ENCODE measurements at places on chromosomes 2 and 18.

DNA sequence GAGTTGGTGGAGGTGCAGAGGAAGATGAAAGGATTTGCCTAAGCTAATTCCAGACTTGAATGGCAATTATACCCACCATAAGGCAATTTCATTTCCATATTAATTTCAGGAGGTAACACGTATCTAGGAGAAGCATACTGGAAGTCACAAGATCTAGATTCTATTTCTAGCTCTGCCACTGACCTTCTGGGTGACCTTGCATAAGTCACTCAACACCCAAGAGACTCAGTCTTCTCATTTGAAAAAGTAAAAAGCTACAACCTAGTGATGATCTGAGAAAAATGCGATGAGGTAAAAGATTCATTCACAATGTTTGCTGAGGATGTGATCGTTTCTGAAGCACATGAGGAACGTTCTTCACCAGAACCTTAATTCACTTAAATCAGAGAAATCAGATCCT, 55.9 kb downstream of the GRB14 start:
- no peak for DNase-seq

DNA sequence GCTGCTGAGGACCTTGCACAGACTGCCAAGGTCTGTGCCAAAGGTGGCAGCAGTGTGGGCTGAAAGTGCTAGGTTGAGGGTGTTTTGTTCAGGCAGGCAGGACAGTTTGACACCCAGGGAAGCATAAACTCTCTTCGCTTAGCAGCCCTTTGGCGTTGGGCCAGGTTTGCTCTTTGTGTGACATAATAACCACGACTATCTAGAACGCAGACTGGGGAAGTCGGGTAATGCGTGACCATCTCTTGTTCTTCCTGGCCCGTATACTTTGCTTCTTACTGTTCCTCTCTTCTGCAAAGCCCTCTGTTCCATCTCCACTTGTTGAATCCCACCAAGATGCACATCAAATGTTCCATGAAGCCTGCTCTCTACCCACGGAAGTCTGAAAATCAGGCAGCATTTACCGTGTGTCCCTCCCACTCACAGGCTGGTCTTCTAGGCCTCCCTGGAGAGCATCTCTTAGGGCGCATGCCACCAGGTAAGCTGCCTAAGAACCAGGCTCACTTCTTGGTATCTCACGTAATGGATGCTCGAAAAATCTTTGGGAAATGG, 96.7 kb upstream of the LMAN1 start:
- DNase-seq, result no peak

DNA sequence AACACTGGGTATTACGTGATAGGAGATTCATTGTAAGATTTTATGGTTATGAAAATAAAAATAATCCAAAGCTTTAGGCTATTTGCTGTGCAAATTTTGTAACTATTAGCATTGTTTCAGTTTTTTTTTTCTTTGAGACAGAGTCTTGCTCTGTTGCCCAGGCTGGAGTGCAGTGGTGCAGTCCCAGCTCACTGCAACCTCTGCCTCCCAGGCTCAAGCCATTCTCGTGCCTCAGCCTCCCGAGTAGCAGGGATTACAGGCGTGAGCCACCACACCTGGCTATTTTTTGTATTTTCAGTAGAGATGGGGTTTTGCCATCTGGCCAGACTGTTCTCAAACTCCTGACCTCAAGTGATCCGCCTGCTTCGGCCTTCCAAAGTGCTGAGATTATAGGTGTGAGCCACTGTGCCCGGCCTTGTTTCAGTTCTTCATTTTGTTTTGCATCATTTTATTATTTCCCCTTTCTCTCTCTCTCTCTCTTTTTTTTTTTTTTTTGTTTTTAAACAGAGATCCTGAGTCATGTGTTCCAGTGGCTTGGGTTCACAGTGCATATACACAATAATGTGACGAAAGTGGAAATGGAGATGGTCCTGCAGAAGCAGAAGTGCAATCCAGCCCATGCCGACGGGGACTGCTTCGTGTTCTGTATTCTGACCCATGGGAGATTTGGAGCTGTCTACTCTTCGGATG, 25.8 kb downstream of the CASP10 start:
- no peak for DNase-seq

DNA sequence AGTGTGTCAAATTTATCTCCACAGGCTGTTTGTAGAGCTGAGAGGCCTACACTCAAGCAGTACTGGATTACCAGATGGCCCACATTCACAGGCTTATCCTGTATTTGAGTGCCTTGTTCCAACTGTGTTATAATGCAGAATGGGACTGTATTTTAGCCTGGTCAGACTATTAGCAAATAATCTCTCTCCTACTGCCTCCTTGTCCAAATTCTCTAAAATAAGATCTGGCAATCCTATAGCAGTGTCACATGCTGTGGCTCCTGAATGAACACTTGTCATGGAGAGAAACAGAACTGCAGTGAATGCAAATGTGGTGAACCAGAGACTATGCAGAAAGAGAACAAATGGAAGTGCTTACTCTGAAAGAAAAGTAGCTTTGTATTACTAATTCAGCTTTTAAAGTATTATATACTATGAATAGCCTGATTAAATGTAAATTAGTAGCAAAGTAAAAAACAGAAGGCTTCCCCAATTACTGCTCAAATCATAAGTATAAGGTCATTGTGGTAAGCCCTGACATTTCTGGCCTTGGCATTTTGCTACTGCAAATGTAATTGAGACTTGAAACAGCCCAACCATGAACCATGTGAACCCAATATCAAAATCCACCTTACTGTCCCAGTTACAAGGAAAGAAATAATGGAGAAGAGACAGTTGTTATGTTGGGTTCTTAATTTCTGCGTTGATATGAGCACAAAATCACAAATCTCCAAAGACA, 80.0 kb downstream of the MAP4K3 start:
- DNase-seq, result no peak

DNA sequence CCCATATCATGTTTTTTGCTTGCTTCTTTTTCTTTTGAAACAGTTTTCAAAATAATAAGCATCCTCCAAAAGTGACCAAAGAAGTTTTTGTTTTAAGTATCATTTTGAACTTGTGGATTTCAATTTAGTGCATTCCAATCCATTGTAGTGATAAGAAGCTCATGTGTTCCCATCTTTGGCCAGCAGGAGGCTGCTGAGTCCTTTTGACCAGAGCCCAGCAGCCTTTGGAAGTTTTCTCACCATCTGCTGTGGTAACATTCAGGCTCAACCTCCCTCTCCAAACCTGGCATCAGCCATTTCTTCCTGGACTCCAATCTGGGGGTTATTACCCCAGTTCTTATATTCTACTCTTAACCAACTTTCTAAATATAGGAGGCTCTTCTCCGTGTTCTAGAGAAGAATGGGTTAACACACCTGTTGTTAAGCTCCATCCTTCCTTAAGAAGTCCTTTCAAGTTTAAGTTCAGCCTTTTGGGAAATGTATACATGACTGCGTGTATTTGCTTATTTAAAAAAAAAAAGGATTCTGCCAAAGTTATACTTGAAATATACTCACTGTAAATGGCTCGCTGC, 39.0 kb upstream of the MAL start:
- no peak for DNase-seq

DNA sequence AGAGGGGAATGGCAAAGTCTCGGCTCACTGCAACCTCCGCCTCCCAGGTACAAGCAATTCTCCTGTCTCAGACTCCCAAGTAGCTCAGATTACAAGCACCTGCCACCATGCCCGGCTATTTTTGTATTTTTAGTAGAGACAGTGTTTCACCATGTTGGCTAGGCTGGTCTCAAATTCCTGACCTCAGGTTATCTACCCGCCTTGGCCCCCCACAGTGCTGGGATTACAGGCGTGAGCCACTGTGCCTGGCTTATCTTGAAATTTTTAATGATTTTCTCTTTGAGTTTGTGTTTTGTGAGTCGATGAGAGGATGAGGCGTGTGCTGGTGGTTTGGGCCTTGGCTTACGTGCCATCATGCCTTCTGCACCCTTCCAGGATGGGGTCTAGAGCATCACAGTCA, 101.3 kb upstream of the ST3GAL5 start:
- no peak for DNase-seq

DNA sequence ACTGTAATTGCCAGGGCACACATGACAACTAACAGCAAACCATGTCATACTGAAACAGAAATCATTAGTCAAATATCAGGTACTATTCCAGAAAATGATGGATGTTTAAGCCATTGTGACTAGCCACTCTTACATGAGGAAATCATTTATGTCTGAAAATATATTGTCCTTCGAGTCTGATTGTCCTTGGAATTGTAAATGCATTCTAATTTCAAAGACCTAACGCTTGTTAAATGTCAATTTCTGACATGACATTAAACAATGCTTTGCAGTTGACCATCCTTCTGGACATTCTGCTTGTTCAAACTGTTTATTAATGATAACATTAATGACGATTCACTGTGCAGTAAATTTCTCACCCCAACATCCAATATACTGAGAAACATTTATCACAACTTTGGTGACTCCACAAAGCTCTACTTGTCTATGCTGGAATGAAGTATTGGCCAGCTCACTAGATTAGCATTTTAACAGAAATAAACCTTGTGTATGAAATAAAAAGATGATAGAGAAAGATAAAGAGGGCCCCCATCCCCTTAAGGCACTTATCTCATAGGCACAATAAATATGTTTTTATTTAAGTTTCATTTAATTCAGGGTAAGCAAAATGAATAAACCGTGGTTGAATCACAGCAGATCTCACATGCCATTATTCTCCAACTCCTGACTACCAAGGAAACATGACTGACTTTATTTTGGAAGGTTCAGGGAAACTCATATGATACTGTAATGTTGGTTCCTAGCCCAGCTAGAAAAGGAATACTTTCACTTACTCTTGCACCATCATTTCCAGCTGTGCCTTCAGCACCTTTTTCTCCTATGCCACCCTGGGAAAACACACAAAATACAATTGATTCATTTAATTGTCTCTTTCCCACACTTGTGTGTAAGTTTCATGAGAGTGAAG, 82.3 kb downstream of the COL3A1 start:
- no peak for DNase-seq

GRCh38 chr2:3354986-3355385, 22.6 kb downstream of the EIPR1 start:
- no peak for DNase-seq

GRCh38 chr2:134261398-134262131, 7.7 kb downstream of the MGAT5 start:
- DNase-seq, result no peak

GRCh38 chr2:9167718-9168657, 38.6 kb upstream of the ASAP2 start:
- no peak for DNase-seq

- DNase-seq, result no peak
These were observed 49.8 kb downstream of the EML6 start for GRCh38 chr2:54773233-54773632.

GRCh38 chr2:4354678-4355077, 651.3 kb downstream of the DCDC2C start:
- no peak for DNase-seq

DNA sequence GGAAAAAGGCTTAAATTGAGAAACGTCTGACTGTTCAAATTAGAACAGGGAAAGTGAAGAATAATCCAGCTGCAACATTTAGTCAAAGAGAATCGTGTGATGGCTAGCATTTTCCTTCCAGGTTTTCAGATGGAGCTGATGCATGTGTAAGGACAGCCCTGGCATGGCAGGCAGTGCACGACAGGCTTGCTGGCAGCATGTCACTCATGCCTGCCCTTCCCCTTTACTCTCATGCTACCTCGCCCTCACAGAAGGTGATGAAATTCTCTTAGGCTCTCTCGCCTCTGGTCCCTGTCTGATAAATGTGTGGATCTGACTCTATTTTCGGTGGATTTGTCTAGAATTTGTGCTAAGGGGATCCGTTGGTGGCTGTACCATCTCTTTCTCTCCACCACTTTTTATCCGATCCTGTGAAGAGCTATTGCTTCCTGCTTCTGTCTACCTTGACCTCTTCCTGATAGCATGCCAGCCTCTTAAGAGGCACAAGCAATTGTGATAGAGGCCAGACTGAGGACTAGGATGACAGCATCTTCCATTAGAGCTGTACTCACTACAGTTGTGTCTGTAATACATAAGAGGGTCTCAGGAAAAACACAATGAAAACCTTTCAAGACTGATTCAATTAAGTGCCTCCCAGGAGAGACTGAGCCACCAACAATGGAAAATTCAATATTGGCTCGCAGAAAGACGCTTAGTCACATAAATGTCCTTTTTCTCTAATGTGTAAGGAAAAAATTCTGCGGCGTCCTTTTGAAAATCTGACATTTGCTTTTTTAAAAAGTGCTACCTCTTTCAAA, 65.6 kb upstream of the NOSTRIN start:
- no peak for DNase-seq

DNA sequence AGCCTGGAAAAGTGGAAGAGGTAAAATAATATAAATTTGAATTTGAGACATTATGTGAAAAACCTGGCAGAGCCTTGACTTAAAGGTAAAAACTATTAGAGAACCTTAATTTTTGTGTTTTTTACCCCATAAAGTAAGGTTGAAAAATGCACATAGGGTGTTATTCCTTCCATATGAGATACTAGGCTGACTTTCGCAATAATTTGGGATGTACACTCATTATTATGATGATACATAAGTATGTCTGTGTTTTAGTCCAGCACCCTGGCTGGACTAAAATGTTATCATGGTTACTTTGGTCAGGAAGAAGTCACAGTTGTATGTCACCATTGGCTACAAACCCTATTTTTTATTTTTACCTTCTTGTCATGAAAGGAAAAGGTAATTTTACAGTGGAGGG, 19.8 kb downstream of the NEMP2 start:
- no peak for DNase-seq

- no peak for DNase-seq
These were observed 52.5 kb upstream of the CTDP1 start for GRCh38 chr18:79626905-79627749.

- DNase-seq, result no peak
These were observed 66.1 kb downstream of the C18orf63 start for GRCh38 chr18:74381621-74382295.

DNA sequence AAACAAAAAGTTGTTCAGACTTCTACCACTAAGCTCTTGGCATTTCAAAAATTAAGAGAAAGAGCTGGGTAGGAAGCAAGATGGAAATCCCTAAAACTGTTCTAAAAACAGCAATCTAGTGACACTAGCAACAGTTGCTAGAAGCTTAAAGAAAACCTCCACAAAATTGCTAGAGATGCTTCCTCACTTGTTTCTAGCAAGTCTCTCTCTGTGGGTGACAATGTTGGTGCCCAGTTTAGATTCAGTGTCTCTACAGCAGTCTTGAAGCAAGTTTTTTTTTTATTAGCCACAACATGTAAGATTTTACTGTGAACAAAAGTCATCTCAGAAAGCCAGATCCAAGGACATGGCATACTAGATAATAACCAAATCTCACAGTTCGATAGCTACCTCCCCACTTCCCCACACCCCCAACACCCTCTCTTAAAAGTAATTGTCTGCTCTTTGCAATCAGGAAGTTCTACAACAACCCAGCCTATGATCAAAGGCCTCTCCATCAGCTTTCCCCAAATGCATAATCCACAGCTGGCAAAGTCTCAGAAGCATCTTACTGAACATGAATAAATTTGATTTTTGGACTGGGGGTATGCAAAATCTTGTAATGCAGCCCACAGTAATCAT, 70.0 kb downstream of the ANKRD44 start:
- no peak for DNase-seq

DNA sequence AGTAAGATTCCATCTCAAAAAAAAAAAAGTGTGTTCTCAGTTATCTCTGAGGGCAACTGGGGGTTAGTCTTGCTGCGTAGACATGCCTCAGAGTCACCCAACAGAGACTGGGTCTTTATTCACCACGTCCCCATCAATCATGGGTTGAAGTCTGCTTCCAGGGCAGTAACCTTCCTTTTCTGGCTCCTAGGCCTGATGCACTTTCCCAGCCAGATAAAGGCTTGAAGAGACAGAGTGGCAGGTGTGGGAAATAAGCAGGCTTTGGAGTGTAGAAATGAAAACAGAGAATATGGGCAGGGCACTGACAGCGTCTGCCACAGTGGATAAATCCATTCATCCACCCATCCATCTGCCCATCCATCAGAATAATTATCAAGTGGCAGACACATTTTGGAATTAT, 134.1 kb upstream of the LGALSL start:
- DNase-seq, result no peak

- no peak for DNase-seq
These were observed 193.9 kb downstream of the EIPR1 start for GRCh38 chr2:3183766-3184165.
